ENCODE measurements at places on chromosomes 5 and 9.
A peak's percentile ranks its signal among the peaks of the same experiment; 100 is the strongest.

DNA sequence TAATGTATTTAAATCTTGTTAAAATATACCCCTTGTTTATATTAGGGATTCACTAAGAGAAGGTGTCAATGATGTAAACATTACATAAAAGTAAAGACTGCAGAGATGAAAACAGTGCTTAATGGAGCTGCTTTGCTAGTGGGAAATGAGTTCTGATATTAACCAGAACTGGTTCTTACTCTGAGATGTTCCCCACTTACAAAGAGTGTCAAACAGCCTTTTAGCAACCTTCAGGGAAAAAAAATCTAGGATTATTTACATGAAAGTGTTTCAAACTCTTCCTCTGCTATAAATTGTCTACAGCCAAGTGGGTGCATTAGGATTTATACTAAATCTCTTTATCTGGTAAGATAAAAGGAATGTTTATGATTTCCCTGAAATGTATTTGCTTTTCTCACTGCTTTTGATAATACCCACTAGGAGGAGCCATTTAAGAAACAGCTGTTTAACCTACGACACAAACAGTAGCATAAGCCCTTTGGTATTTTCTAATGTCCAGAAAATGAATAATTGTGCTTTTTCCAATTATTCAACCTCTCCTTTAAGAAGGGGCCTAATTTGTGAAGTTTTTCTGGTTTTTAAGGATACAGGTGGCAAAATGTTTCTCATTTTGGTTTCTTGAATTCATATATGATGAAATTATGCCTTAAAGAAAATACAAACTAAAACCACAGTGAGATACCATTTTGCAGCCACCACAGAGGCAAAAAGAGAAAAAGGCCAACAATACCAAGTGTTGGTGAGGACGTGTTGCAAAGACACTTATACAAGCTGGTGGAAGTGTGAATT is 186.3 kb downstream of the TLE4 start:
- DNase-seq = no peak

DNA sequence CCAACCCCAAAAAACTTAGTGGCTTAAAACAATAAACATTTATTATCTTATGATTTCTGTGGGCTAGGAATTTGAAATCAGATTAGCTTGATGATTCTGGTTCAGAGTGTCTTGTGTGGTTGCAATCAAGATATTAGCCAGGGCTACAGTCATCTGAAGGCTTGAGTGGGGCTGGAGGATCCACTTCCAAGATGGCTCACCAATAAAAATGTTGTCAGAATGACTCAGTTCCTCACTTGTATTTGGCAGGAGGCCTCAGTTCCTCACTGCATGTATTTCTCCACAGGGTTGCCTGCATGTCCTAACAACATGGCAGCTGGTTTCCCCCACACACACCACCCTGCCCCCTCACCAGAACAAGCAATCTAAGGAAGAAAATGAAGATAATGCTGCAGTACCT is 98.2 kb upstream of the NIPBL start:
- DNase-seq = no peak

GRCh38 chr5:123014689-123015088 is 21.8 kb downstream of the PPIC start:
- no peak for DNase-seq

- DNase-seq = no peak
Measured at GRCh38 chr5:113450929-113451328, 16.1 kb upstream of the TSSK1B start.

GRCh38 chr9:91558879-91559278 is 135.2 kb upstream of the NFIL3 start:
- no peak for DNase-seq

DNA sequence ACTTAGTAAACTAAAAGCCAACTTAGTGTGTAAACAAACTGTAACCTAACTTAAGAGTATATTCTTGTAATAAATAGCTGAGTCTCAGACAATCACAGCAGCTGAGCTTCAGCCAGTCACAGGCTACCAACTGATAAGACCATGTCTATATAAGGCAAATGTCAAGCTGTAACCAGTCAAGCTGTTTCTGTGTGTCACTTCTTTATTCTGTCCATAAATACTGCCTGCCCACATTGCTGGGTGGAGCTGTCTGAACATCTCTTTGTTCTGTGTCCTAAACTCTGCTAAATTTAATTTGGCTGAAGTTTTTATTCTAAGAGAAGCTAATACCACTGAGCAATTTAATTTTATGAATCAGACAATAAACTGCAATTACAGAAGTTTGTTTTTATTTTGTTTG is 412.1 kb upstream of the CDH10 start:
- DNase-seq = no peak

GRCh38 chr9:121196389-121196788 is 5.3 kb downstream of the RAB14 start:
- DNase-seq = no peak

GRCh38 chr5:5141625-5142525 is 1.7 kb downstream of the ADAMTS16 start:
- DNase-seq = peak; percentile 9

- no peak for DNase-seq
Measured at GRCh38 chr5:82772281-82772680, 304.9 kb downstream of the TMEM167A start.

- no peak for DNase-seq
Measured at GRCh38 chr9:137784641-137785513, 92.7 kb upstream of the CACNA1B start.

DNA sequence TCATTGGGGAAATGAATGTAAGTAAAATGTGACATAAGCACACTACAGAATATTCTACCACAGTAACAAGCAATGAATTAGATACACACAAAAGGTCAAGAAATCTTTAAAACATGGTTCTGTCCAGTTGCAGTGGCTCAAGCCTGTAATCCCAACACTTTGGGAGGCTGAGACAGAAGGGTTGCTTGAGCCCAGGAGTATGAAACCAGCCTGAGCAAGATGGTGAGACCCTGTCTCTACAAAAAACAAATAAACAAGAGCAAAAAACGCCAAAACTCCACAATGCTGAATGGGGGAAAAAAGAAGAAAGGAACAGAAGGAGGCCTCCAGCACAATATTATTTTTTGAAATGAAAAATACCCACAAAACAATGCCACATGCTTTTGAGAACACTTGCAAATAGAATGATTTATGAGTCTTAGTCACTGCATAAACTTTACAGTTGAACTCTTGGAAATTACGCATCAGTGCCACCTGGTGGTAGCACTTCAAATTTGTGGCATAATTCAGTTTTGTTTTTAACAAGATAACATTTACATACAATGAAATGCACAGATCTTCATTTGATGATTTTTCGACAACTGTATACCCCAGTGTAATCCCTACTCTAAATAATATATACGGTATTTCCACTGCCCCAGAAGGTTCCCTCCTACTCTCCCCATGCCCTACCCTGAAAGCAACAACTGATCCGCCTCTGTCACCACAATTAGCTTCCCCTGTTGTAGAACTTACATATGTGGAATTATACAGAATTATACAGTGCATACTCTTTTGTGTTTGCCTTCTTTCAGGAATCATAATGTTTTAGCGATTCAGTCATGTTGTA is 14.4 kb upstream of the SPINK4 start:
- DNase-seq = peak; percentile 21

DNA sequence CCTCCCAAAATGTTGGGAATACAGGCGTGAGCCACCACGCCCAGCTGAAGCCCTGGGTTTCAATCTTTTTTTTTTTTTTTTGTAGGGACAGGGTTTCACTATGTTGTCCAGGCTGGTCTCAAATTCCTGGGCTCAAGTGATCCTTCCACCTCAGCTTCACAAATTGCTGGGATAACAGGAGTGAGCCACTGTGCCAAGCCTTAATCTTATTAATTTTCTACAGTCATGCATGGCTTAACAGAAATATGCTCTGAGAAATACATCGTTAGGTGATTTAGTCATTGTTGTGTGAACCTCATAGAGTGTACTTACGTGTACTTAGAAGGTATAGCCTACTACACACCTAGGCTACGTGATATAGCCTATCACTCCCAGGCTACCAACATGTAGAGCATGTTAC is 31.0 kb downstream of the GLDC start:
- DNase-seq = no peak

GRCh38 chr5:133817456-133817855 is 151.0 kb downstream of the C5orf15 start:
- DNase-seq = no peak

DNA sequence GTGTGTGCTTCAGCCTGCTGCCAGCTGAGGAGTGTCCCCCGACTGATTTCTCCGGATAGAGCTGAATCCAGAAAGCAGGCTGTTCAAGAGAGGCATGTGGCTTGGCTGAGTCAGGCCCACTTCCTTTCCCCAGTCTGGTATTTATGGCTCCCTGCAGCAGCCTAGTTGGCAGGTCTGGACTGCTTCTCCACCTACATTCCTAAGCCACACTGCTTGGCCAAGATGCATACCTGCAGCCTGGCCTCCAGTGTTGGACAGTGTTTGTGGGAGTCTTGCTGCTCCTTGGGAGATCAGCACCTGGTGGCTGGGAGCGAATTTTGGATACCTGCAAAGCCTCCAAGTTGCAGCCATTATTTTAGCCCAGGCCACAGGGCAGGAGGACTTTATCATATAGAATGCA is 670.8 kb downstream of the ACTL7B start:
- no peak for DNase-seq

GRCh38 chr9:136087741-136088480 is 7.2 kb downstream of the NACC2 start:
- DNase-seq = no peak

DNA sequence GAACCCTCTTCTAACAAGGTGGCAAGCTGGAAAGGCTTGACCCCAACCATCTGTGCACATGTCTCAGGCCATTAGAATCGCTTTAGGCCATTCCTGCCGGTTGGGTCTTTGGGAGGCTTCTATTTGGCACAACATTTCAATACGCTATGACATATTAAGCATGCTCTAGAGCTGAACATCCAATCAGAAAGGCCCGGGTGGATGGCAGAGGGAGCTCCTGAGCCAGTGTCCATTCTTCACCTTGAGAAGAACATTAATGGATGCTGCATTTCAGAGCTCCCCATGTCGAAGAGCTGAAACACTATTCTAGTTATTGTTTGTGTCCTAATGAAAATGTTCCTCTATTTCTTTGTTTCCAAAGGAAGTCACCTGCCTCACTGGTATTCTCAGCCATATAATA is 12.8 kb downstream of the SPATA9 start:
- no peak for DNase-seq

DNA sequence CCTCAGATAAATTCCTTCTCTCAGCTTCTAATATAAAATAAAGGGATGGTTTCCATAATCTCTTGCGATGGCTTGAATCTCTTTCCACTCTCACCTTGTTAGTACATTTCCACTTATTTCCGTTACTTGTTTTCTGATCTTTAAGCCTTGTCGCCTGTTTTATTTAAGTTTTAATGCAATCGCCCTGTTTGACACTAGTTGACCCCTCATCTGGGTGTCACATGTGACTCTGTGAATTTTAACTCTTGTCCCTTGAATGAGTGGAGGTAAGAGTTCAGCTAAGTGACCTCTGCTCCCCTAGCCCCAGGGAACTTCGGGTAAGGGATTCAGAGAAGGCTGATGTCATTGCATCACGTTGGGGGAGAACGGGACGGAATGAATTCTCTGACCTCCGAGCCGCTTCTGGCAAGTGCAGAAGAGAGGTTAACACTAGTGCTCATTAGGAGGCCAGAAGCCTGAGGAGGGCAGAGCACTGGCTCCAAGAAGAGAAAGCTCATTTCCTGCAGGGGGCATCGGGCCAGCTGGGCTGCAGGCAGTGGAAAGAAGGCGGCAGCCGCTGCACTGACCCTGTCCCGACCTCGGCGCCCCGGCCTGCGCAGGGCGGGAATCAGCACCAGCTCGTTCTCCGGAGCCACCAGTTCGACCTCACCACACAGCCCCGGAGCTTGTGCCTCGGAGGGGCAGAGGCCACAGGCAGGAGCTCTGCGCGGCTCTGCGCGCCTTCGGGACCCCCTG is 569 bp downstream of the HINT2 start:
- no peak for DNase-seq

GRCh38 chr9:33341182-33341581 is 50.9 kb downstream of the NFX1 start:
- DNase-seq = no peak

DNA sequence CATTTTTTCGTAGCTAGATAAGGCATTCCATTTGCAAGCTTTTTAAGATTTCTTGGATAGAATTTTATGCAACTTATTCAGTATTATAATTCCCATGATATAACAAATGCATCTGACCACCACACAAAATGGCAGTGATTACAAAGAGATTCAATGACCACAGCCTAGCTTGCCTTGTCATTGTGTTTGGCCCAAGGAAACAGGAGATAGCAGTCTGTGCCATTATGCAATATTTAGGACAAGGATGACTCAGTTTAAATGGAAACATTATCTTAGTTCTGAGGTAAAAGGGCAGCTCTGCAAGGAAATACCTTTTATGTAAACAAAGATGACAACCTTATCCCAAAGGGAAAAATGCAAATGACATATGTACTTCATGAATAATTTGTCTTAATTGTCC is 89.8 kb downstream of the NUDT12 start:
- no peak for DNase-seq

DNA sequence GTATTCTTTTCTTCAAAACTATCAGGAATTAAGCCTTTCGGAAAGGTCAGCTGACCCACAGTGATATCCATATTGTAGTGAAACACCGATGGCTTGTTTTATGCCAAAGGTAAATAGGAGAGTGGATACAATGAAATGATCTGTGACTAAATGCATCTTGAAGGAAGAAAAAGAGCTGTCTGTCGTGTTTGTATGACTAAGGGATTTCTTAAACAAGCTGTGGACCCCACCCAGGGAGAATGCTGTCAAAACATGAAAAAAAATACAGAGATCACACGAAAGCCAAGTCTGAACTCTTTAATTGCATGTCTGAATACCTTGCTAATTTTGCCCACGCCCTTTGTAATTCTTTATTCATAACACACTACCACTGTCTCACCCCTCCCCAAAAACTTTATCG is 286.4 kb upstream of the WWC1 start:
- DNase-seq = no peak

GRCh38 chr9:134557331-134557730 is 84.3 kb upstream of the COL5A1 start:
- DNase-seq = no peak

- no peak for DNase-seq
Measured at GRCh38 chr5:80565330-80565729, 4.8 kb downstream of the ANKRD34B start.
